ENCODE measurements at places on chromosomes 12 and 14.
A peak's percentile ranks its signal among the peaks of the same experiment; 100 is the strongest.

DNA sequence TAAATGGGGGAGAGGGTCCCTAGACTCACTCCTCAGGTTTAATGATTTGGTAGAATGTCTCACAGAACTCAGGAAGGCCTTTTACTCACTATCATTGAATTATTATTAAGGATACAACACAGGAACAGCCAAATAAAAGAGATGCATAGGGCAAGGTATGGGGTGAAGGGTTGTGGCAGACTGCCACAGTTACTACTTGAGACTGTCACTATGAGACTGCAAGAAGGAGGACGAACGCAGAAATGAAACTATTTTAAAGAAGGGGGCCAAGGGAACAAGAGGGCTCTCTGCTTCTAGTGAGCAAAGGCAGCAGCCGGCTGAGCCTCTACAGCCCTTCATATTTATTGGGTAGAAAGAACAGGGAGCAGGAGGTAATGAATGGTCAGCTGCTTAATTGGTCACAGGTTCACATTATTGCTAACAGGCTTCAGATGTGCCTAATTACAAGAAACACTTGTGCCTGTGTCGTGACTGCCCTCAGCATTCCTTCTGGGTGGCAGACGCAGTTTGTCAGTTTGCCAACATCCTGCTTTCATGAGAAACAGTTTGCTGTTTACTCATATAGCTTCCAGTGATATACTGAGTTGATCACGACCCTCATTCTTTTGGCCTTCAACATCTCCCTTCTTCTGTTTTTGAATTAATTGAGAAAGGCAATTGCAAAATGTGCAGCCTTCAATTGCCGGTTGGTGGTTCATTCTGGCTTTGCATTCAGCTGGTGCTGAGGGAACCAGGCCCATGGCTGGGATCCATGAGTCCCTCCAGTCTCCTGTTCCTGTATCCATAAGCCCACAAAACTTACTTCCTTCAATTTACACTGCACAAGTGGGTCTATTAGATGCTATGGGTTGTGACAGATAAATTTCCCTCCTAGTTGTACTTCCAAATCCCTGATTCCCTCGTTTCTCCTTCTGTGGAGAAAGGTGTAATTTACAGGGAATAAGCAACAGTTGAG lies 82.8 kb upstream of the PLEKHG7 start:
- no peak for DNase-seq

DNA sequence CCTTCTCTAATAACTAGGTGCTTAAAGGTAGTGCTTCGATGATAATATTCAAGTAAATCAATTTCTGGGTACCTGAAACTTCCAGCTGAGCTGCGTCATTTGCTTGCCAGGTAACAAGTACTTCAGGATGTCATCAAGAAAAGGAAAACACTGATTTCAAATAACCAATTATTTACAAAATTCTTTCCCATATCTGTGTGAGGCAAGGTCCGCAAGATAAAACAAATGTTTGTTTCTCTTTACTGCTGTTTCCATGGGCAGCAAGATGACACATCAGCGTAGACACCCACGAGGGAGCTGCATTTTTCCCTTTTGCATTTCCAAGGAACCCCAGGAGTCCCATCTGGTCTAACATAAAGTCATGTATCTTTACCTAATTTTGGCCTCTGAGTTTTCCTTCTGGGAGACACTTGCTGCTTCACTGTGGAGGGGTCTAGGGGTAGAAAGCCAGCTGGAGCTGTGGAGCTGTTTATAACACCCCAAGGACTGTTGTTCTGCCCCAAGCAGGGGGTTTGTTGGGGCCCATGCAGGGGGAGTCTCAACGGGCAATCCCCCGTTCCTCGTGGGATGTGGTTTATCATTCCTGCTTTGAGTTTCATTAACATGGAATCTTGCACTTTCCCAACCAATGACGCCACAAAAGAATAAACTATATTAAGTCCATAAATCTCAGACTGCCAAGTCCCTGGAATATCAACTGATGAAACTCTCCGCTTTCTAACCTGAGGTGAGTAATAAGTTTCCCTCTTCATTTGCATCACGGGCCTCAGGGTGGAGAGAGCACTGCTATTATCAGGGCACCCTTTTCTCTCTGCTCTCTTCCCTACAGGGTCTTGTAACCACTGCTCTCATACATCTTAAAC lies 112.8 kb upstream of the PELI2 start:
- peak; percentile 30 for DNase-seq

DNA sequence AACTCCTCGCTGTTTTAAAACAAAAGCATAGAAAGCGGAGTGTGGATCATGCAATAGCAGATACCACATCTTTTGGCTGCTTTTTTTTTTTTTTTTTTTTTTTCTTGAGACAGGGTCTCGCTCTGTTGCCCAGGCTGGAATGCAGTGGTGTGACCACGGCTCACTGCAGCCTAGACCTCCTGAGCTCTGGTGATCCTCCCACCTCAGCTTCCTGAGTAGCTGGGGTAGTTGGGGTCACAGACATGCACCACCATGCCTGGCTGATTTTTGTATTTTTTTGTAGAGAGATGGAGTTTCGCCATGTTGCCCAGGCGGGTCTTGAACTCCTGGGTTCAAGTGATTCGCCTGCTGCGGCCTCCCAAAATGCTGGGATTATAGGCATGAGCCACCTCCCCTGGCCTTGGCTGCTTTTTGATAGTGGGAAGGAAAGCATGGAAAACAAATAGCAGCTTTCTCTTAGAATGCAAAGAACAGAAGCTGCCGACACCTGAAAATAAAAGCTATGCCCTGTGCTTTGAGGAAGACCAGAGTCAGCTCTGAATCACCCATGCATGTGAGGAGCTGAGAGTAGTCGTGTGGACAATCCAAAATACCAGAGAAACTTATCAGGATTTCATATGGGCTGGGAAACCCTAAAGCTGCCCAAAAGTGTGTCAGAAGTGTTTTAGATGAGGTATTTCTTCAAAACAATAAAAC lies 3.6 kb upstream of the ELK3 start:
- DNase-seq = no peak

DNA sequence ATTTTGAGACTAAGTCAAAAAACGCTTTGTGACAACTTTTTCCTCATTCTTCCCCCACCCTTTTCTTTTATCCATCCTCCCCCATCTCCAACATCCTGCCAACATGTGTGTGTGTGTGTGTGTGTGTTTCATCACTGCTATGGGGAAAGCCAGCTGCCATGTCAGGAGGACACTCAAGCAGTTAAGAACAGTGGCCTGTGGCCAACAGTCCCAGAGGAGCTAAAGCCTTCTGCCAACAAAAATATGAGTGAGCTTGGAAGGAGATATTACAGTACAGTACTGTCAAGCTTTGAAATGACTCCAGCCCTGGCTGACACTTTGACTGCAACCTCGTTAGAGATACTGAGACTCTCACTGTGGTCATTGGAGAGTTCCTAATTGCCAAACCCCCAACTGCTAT lies 5.0 kb upstream of the CSRP2 start:
- peak; percentile 75 for DNase-seq

GRCh38 chr14:91241863-91242262 lies 2.6 kb downstream of the GPR68 start:
- no peak for DNase-seq

DNA sequence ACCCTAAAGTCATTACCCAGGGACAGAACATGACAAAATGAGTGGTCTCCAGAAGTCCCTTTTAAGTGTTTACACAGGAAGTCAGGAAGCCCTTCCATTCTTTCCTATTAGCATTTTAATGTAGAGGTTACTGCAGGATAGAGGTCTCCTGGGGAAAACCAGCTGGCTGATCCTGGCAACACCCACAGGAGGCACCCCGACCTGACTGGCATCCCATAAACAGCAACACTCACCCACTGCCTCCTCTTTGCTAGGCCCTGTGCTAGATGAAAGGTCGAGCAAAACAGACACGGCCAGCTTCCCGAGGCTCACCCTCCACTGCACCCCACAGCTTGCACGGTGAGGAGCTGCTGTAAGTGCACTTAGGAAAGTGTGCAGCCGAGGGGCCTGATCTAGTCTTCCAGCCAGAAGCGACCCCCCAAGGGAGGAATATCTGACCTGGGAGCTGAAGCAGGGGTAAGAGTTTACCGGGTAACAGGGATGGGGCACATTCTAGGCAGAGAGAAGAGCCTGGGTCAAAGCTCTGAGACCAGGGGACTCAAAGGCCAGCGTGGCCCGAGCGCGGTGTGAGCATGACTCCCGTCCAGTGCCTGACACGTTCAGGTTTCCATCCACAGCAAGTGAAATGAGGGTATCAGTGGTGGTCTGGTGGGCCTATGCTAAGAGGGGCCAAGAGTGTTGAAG lies 9.0 kb downstream of the DAZAP2 start:
- no peak for DNase-seq

- DNase-seq = no peak
Measured at GRCh38 chr12:32272465-32272864, 126.9 kb upstream of the FGD4 start.

DNA sequence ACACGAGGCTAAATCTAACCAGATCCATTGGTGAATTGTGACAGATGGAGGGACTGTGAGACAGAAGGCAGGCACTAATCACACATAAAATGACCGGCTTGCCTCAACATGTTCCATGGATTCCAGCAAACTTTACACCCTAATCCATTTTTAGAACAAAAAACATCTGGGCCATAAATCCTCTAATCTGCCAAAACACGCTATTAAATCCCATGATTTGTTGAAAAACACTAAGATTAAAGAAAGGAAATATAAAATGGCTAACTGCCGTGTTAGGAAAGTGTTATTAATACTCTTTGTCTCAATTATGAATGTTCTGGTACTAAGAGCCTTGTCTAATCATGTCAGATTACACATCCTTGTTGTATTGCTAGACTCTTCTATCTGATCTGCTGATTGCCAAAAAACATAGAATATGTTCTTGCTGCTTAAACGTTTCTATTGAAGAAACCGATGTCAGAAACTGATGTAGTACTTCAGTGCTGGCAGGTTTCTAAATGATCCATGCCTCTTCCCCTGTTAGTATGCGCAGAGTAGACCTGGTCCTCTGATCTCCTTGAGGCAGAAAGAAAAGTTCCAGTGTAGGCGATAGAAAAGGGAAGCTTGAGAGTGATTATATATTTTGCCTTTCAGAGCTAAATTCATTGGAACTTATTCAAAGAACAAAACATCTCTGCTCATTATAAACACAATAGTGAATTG lies 384.9 kb downstream of the SOX5 start:
- DNase-seq = no peak

DNA sequence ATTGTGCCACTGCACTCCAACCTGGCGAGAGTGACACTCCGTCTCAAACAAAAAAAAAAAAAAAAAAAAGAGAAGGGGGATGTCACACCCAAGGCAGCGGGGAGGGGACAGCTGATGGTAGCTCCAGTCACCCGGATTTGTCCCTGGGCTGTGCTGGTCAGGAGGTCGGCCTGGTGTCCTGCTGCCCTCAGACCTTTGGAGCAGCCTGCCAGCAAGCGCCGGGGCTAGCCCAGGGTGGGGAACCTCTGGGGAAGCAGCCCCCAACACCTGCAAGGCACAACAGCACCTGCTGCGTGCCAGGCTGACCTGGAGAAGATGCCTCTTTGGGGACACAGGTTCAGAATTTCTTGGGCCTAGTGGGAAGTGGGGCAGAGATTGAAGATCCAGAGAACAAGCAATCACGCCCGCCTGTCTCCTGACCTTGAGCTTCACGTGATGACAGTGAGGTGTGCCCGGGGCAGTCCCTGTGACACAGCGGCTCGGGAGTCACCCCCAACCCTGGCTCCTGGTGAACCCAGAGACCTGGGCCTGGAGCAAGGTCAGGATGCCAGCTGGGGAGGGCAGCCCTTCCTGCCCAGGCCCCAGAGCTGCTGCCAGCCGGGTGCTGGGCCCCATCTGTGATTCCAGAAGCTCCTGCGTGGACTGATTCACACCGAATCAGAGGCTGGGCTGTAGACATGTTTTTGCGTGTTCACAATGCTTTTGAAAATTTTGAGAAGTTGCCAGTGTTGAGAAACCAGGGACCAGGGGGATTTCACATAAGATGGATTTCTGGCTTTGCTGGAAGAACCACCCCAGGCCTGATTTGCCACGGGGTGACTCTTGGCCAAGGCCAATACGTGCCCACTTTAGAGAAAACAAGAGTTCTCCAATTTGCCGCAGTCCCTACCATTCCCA lies 66.4 kb downstream of the RFLNA start:
- DNase-seq = no peak

DNA sequence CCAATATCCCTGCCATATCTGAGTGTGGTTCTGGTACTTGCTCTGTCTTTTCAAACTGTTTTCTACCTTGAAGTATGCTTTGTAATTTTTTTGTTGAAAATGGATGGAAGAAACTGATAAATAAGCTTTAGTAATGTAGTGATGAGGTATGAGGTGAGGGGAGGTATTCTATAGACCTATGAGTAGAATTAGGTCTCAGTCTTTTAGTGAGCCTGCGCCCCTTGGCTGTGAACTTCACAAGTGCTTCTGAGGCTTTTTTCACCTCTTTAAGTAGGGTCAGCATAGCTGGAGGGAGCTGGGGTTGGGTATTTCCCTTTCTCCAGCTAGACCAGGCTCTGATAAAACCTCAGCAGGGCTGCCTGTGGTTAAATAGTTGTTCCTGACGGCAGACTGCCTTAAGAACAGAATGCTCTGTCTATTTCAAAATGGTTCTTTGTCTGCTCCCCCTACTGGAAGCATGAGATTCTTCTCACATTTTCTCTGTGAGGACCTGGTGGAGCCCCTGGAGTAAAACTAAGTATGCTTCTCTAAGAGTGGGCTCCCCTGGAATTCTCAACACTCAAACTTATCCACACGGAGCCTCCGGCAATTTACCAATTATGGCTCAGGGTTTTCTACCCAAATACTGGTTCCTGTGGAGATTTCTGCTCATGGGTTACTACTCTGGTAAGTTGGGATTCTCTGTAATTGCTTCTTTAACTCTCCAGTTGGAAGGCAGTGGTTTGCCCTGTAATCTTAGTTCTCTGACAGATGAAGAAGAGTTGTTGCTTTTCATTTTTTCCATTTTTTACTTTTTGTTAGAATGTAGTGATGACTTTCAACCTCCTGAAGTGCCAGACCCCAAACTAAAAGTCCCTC lies 13.1 kb downstream of the KRT5 start:
- no peak for DNase-seq

Data from right cardiac atrium (tissue), 5 donors.